ENCODE measurements at places on chromosomes 6 and 20.

GRCh38 chr20:31476643-31477215, 1.6 kb downstream of the REM1 start:
- DNase-seq = no peak

DNA sequence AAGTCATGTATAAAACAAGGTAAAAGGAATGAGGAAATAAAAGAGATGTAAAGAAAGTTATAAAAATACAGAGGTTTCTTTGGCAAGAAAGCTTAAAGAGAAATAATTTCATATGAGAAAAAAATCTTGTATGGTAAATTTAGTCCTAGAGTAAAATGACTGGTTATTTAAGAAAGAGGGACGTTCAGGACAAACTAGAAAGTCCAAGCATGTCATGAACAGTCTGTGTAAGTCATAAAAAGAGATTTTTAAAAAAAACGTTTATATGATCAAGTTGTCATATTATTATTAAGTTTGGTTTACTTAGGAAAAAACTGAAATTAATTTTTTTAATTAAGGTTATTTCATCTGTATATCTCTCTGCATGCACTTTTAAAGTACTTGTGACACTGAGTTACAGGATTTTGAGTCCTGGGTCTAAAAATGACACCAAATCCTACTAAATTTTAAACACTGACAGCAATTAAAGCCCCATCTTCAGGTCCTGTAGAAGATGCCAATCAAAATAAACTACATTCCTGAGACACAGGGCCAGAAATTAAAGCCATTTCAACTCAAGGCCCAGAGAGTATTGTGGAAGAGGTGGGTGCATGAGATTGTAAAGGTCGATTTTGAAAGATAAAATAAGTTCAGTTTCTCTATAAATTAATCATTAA, 62.4 kb downstream of the AGPAT4 start:
- DNase-seq = no peak

DNA sequence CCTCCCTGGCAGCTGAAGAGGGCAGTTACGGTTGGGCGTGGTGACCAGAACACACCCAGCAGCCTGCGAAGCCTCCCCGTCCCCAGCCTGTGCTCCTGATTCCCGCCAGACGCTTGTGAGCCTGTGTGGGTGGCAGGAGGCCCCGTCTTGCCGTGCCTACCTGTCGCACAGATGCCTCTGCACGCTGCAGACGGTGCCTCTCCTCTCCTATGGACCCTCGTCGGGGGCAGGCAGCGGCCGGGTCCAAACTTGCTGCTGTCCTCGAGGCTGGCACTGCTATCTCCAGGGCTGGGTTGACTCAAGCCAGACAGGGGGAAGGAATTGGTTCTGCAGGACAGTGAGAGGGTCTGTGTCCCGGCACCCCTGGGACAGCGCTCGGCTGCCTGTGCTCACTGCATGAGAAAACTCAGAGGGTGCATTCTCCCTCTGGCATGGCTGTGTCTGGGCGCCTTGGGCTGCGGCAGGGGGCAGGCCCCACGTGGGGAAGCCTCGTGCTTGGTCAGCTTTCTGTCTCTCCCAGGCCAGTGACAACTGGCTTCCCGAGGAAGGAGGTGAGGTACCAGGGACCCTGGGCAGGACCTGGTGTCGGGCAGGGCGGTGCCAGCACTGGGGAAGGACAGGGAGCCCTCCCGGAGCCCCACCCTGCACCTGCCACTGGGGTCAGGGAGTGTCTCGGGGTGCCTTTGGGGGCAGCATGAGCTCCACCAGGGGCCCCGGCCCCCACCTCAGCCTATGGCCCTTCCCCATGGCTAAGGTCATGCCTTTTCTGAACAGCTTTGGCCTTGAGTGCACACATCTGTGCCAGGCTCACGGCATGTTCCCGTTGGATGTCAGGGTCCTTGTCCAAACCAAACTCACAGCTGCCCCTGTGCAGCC, 127.5 kb downstream of the TAF4 start:
- no peak for DNase-seq

- no peak for DNase-seq
Observed at GRCh38 chr20:51337126-51337805, 205.3 kb downstream of the NFATC2 start.

GRCh38 chr6:137882225-137882961, 15.3 kb downstream of the TNFAIP3 start:
- no peak for DNase-seq

- DNase-seq = no peak
Observed at GRCh38 chr6:151351146-151351700, 40.1 kb downstream of the ZBTB2 start.

DNA sequence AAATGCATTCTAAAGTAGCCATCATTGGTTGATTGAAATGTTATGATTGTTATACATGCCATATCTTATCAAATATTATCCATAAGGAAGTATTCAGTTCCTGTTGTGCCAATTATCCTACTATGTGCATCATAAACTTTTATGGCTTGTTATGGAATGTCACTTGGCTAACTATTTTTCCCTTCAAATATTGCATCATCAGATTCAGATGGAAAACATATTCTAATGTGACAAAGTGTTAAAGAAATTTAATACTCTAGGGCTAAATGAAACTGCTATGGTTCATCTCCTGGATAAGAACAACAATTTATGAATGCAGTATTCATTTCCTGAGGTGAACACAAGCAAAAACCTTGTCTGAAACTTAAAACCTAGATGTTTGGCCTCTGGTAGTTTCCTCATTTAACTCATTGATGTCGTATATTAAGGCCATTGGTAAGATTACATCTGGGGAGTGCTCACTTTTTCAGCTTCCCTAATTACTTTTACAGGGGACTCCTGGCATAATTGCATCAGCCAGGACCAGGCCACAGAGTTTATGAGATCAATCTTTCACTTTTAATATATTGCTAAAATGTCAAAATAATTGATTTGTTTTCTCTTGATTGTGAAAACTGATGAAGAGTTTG, 134.9 kb upstream of the CEP162 start:
- DNase-seq = no peak
